GM04503 (cell line): ENCODE measurements at places on chromosomes 6 and 20.

- DNase-seq, result peak; percentile 34
Observed at GRCh38 chr20:37538003-37538402, 10.3 kb upstream of the BLCAP start.

DNA sequence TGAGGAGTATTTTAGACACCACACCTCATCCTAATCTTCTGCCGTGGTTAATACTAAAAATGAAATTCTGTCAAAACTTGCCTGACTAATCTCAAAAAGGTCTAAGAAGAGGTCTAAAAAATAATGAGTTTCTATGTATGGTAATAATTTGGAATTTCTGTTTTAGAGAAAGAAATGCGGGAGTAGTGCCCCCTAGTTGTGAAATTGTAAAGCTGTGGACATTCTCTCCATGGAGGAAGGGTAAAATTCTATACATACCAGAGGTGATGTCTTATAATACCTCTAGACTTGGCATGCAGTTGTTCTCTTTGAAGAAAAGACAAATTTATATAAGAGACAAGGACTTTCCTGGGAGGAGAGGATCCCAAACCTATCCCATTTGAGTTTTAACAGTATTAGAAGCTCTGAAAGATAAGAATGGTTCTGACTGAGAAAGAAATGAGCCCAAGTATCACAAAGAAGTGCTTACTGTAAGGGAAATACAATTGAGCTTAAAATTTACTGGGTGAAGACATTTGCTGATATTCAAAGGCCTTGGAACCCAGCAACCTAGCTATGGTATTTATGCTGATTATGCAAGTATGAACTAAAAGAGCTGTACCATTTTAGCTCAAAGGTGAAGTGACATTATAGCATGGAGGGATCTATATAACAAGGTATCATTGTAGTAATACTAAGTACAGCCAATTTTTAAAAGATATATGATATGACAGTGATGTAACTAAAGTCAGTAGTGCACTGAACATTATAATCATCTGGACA is 5.1 kb upstream of the EPHA7 start:
- no peak for DNase-seq

- no peak for DNase-seq
Observed at GRCh38 chr20:61460261-61461052, 208.4 kb downstream of the CDH4 start.

DNA sequence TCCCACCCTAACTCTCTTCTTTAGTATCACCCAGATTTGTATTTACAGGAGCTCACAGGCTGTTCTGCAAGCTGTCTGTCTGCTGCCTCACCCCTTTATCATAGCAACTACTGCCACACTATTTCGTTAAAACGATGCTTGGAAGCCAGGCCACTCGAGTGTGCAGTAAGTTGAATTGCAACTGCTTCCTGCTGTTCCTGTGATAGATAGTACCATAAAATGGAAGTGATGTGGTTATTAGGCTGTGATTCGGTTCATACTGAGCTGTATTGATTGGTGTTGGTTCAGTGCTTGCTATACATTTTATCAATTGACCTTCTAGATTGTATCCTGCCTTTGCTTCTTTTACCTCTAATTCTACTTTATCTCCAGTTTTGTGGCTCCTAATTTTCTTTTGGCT is 325.4 kb downstream of the RNF144B start:
- no peak for DNase-seq

DNA sequence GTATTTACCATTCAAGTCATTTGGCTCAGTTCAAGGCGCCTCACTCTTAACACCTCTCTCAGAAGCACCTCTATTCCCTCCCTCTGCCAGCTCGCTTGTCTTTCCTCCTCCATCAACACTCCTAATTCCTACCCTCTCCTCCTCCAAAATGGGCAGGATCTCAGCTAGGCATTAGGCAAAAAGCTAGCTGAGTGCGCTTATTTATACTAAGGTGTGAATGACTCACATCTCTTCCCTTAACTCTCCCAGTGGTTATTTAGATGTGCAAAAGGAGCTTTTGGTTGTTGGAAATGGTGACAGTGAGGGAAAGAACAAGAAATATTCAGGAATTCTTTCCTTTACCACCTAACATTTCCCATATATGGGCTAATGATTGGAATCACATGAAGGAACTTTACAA is 29.1 kb downstream of the PACSIN1 start:
- no peak for DNase-seq

DNA sequence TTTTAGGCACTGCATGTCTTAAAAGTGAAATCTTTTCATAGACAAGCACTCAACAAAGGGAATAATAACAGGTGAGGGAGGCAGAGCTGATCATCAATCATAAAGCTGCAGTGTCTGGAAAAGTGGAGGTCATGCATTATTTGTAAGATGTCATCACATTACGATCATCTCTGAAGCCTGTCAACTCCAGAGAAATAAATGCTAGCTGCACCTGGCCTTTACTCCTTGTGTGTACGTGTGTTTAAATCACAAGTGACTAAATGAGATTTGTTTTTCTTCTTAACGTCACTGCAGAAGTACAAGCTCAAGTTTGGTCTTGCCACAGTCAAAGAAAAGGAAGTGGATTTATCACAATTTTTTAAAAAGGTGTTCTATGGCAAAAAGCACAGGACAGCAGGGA is 275.5 kb upstream of the SGK1 start:
- DNase-seq, result no peak

GRCh38 chr20:58888103-58888502 is 35.6 kb downstream of the GNAS start:
- no peak for DNase-seq

GRCh38 chr6:152351110-152351509 is 286.1 kb downstream of the SYNE1 start:
- DNase-seq, result no peak

DNA sequence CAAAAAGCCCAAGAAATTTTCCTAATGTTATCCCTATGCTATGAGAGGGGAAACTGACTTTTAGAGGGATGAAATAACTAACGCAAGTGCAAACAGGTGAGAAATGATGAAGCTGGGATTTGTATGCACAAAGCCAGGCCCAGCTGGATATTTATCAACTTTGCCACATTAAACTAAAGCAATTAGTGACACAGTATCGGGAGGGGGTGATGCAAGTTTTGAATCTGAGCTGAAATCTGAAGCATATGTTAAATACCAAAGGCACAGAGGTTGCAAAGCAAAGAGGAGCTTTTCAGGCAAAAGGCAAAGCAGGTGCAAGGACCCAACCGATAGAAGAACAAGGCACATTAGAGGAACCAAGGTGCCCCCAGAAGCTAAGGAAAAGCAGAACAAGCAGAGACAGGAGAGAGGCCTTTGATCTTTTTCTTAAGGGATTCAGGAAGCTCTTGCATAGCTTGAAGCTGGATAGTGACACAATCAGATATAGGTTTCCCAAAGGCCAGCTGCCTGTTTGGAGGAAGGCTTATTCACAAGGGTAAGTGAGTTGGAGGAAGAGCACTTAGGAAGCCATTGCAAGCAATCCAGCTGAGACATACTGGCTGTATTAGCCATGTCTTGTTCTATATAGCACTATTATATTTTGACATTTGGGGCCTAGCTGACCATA is 207.5 kb downstream of the HIVEP2 start:
- DNase-seq, result no peak

DNA sequence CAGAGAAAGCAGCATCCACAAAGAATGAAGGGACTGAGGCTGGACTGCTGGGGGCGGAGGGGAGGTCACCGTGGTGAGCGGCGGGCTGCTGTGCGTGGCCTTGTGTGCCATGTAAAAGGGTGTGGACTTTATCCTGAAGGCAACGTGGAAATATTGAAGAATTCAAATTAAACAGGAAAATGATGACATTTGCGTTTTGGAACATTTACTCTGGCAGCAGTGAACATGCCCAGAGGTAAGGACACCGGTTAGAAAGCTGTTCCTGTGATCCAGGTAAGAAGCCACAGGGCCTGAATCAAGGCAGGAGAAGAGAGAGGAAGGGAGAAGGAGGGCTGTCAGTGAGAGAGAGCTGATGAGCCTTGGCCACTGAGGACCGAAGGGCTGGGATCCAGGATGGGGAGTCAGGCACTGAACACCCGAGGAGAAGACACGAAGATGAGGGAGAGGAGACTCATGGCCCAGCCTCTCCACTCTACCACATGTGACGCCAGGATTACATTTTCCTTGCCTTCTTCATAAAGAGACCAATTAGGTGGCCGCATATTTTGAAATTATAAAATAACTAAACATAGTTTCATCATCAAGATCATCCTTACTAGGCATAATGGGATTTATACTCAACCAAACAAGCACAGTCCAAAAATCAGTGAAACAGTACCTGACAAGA is 58.4 kb downstream of the TRAM2 start:
- DNase-seq, result no peak

DNA sequence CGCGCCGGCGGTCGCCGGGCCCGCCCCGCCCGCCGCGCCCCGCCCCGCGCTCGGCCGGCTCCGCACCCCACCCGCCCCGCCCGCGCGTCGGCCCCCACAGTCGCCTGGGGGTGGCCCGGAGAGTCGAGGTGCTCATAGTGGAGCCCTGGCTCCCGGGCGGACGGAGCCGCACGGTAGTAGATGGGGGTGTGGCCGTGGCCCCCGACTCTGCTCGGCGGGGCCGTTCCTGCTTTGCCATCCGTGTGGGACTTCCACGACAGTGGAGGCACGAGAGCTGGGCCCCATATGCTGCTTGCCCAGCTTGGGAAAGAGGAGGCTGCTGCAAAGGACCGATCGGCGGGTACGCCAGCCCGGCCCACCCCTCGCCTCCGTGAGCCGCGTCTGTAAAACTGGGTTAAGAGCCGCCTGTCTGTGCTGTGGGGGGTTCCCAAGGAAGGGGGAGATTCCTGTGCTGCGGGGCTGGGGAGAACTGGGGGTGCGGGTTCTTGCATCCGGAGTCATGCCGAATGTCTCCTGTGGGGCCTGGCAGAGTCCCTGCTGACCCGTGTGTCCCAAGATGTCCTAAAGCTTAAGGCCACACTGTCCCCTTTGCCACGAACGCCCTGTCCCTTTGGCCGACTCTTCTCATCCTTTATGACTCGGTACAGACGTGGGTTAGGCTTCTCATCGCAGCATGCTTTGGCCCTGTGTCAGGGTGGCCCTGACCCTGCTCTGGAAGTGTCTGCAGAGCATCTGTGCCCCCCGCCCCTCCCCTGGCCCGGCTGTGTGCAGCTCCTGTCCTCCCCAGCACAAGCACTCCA is at the start of gene OPRL1:
TSS of gene OPRL1 (plus strand) at position 70 of the 800 bp plus-strand sequence. CDS start 12,639 bp downstream, outside the sequence.
- DNase-seq, result no peak

DNA sequence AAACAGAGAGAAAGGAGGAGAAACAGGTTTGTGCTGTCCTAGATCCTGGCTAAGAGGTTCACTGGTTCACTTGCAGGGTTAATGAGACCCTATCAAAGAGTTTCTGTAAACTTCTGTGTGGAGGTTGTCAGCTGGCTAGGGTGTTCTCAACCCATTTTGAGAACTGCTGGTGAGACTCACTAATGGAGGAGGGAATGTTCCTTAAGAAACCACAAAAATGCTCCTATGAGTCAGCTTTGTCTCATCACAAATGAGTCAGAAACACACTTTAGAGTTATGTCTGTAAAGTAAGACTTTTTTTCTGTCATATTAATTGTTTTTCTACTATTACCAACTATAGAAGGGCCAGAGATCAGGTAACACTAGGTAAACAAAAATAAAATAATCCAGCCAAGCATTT is 884.4 kb downstream of the PHF3 start:
- peak; percentile 23 for DNase-seq

DNA sequence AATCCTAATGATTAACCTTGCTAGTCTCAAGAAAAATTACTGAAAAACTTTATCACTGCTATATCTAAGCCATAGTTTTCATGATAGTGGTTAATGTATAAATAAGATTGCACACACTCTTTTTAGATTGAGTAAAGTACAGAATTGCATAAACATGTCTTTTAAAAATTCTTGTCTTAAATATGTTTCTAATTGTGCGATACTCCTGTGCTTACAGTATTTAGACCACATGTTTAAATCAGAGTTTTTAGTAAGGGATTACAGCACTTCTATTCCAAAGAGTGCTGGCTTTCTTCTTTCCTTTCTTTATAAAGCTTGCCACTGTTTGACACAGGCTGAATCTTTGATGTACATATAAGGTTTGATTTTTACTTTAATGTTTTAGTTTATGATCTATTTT is 36.8 kb upstream of the RGS17 start:
- no peak for DNase-seq

- DNase-seq, result no peak
Observed at GRCh38 chr6:158279615-158280014, 32.6 kb upstream of the TULP4 start.

- peak; percentile 83 for DNase-seq
Observed at GRCh38 chr6:113122060-113122459, 735.1 kb upstream of the MARCKS start.

DNA sequence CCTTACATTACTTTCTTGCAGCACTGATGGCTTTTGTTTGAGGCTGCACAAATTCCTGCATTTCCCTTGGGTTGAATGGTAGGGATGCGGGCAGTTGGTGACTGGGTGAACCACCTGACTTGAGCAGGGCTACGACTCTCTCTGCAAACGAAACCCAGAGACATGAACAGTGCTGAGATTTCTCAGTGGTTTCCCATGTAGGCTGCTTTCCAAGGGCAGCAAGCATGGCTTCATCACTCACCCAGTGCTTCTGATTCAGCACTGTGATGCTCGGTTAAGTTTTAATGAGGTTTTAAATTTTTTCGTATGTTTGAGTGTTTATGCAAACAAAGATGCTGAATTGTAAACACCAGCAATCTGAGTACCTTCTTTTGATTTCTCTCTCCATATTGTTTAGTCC is 127.2 kb downstream of the MTHFD1L start:
- DNase-seq, result peak; percentile 34

GRCh38 chr6:30163918-30164654 is 740 bp downstream of the TRIM15 start:
- DNase-seq, result no peak

DNA sequence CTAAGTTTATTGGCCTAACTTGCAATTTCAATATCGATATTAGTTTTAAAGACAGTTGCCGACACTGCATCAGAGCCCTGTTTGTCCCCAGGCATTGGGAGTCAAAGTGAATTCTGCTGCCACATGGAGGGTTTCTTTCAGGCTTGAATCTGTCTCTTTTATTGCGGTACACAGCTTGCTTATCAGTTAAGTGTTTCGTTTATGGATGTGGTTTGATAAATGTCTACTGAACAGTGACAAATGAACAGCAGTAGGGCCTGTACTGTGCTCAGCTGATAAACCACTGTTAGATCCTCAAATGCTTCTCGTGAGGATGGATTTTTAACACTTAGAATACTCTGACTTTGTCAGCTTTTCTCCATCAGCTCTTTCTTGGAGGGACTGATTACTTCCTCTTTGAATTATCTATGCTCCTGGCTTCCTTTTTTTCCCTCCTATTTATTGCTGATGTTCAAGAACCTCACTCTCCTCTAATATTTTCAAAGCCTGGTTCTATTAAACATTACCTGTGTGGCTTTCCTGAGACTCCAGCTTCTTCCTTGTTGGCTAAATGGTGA is 240.8 kb downstream of the PLCB1 start:
- DNase-seq, result no peak
